ENCODE measurements at places on chromosomes 2 and 18.

- DNase-seq: peak; percentile 82
These were observed 447.3 kb downstream of the TMX3 start for GRCh38 chr18:68267583-68267982.

GRCh38 chr2:172244419-172245130, 141.9 kb upstream of the DLX2 start:
- DNase-seq: no peak

DNA sequence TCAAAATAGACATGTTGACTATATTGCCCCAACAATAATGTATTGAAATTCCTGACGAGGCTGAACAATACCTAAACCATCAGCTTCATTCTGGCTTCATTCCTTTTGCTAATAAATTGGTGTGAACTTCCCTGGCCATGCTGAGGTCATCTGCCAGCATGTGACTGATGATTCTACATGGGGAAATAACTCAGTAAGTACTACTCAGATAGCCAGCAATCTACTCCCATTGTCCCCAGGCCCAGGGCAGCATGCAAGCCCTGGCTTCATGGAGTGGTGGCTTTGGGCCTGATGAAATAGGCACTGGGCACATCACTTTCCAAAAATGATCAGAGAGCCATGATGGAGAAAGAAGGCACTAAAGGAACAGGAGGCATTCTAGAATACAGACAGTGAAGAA, 468.5 kb upstream of the PIK3C3 start:
- peak; percentile 7 for DNase-seq

- DNase-seq: no peak
These were observed 16.6 kb upstream of the MSTN start for GRCh38 chr2:190079160-190079559.

- DNase-seq: peak; percentile 86
These were observed 4.1 kb downstream of the TGFBRAP1 start for GRCh38 chr2:105325389-105325963.

DNA sequence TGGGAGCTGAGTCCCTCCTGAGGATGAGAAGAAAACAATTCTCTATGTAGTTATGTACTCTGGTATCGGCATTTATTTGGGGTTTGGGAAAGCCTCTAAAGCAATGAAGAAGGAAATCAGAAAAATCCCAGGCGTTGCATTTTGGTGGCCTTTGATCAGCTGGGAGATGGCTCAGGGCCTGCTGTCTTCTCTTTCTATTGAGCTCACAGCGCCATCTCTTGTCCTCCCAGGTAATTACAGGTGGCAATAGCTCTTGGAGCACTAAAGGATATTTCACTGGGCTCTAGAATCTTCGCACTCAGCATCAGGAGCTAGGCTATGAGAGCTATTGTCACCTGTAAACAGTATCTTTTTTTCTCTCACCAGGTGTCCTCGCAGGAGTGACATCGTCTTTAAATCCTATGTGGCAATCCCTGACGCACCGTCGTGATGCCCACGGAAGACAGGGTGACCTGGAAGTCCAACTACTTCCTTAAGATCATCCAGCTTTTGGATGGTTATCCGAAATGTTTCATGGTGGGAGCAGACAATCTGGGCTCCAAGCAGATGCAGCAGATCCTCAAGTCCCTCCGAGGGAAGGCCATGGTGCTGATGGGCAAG, 76.1 kb upstream of the PMAIP1 start:
- DNase-seq: peak; percentile 65

GRCh38 chr2:121513597-121514333, 16.9 kb upstream of the RNU4ATAC start:
- DNase-seq: no peak

DNA sequence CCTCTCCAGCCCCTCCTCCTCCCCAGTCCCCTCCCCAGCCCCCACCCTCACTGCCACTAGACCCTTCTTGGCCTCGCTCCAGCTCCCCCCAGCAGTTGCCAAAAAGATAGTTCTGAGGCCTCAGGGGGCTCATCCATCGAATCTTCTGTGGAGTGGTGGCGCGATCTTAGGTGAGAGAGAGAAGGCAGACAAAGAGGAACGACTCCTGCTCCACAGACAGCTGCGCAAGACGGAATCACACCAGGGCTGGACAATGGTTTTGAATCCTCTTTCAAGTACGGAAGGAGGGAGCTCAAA, 68.1 kb downstream of the LAMA3 start:
- DNase-seq: no peak

GRCh38 chr18:10514082-10514481, 11.7 kb upstream of the NAPG start:
- no peak for DNase-seq

- DNase-seq: peak; percentile 69
These were observed 409.0 kb downstream of the LPIN1 start for GRCh38 chr2:12155303-12156051.

DNA sequence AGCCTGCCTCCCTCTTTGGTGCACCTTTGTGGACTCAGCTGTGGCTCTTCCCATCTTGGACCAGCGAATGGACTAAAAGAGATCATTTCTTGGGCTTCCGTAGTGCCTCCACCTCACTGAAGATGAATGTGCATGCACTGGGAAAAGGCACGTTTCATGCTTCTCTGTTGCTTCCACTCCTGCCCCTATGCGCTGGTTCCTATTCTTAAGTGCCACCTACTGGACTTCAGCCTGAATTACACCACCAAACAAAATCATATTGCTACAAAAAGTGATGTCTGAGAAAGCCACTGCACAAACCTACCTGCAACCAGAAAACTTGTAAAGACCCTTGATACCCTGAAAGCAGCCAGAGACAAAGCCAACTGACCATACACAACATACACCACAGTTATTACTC, 695.6 kb downstream of the TSN start:
- DNase-seq: peak; percentile 21

- DNase-seq: peak; percentile 99
These were observed 17.6 kb downstream of the ADAM17 start for GRCh38 chr2:9538000-9538507.

GRCh38 chr2:38239452-38239851, 137.6 kb downstream of the ATL2 start:
- no peak for DNase-seq

- no peak for DNase-seq
These were observed 90.3 kb downstream of the RPRM start for GRCh38 chr2:153388246-153388645.

All from amniotic epithelial cell (primary cell).